Activated naive CD8-positive, alpha-beta T cell treated with anti-CD3 and anti-CD28 coated beads, Interleukin-2, amount 10 ng/mL, durations not matched to agents 7 days and 5 days (primary cell): ENCODE measurements at places on chromosomes 1 and 21. TPM values are rescaled to one million over a fixed set of nuclear protein-coding genes. Genes with fewer than 3 reads are reported as not detected.

SLC16A4 gene
- total RNA-seq = 0.33 TPM

GRCh38 chr21:36135391-36136102, 668 bp downstream of the CBR3 start:
- DNase-seq = peak; percentile 84

DESI2 gene
- total RNA-seq = 28.0 TPM

- no peak for DNase-seq
Measured at GRCh38 chr21:16193496-16194094, 463.8 kb downstream of the USP25 start.
